ENCODE measurements at places on chromosomes 16 and 17.

DNA sequence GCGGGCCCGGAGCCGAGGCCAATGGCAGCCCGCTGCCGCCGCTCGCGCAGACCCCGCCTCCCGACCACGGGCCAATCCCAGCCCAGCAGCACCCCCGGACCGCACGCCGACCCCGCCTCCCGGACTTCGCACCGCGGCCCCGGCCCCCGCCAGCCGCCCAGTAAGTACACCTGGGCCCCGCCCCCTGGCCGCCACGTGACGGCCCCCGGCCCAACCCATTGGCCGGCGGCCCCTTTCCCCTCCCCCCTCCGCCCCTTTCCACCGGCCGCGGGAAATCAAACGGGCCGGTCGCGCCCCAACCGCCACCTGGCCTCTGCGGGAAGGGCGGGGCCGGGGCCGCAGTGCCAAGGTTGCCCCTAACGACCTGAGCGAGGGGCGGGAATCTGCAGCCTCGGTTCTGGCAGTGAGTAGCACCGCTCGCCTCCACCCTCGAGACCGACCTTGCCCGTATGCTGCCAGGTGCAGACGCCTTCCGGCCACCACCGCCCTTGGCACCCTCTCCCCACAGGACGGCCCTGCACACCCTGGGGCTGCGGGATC is at the start of gene YBX2:
YBX2 (minus strand) TSS at position 26 of the 540 bp plus-strand sequence. CDS start 139 bp downstream, outside the sequence.
- DNase-seq, result peak; percentile 66

- DNase-seq, result no peak
Measured at GRCh38 chr17:78144736-78145641, 1.2 kb upstream of the C17orf99 start.

- peak; percentile 93 for DNase-seq
Measured at GRCh38 chr17:73192894-73193701, at the start of gene COG1. Gene COG1, plus strand, starts transcription at chr17:73193055. Its CDS starts 15 bp downstream, at chr17:73193070.

DNA sequence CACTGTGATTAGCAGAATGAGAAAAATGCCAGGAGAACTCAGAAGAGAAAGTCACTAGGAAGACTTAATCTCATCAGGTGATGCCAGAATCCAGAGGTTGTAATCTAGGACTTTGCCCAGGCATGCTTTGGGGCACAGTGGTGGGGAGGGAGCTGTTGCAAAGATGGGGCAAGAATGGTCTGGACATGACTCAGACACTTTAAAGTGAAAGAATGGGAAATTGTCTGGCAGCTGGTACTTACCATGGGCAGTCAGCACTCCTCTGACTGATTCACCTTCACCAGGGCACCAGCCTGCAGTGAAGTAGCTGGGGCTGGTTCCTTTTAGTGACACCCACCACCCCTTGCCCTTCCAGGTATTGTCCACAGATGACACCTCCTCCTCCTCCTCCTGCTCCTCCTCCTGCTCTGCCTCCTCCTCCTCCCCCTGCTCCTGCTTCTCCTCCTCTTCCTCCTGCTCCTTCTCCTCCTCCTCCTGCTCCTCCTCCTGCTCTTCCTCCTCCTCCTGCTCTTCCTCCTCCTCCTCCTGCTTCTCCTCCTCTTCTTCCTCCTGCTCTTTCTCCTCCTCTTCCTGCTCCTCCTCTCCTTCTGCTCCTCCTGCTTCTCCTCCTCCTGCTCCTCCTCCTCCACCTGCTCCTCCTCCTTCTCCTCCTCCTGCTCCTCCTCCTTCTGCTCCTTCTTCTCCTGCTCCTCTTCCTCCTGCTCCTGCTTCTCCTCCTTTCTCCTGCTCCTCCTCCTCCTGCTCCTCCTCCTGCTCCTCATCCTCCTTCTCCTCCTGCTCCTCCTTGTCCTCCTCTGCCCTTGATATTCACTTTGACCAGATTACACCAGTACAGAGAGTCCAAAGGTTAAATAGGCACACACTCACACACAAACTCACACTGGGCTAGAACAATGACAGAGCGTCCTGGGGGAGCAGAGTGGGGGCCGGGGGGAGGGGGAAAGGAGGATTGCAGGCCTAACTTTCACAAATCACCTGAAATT is at the start of gene CHD9NB:
CHD9NB (minus strand) TSS at position 379 of the 983 bp plus-strand sequence. CDS start 8,739 bp downstream, outside the sequence.
- DNase-seq, result no peak

DNA sequence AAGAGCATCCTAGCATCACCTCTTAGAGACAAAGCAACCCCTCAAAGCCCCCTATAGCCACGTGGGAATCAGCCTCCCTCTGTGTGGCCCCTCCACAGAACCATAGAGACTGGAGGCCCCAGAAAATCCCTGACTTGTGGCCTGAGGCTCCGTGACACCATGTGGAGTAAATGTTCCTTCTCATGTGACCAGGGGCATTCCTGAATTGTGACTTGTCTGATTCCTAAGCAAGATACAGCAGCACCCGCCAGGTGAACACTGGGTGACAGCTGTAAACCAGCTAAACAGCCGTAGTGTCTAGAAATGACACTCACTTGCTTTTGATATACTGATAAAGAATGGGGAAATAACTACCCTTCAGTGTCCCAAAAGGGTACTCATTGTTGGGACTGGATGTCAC is 79.0 kb downstream of the DYNLRB2 start:
- DNase-seq, result no peak

- peak; percentile 68 for DNase-seq
Measured at GRCh38 chr16:88784074-88784855, 755 bp downstream of the PIEZO1 start.

DNA sequence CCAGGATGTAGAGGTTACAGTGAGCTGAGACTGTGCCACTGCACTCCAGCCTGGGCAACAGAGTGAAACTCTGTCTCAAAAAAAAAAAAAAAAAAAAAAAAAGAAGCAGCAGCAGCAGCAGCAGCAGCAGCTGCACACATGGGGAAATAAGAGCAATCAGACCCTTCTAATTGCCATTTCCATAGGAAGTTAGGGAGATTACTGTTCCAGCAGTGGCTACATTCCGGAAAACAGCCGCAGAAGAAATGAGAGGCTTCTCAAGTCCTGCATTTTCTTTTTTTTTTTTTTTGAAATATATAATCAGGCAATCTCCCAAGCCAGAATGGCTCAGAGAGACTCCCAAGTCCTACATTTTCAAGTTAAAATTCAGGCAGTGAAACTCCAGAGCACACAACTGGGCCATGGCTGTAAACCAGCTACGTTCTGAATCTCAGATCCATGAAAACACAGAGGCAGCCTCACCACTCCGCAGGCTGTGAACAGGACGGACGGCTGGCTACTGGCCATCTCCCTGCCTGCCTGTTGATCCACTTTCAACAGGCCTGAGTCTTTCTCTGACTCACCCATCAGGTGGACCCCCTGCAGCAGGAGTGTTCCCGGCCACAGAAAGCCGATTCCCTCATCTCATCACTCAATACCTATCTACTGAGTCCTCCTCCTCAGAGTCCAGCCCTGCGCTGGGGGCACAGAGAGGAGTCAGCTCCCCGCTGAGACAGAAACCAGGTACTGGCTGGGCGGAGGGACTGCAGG is 15.0 kb downstream of the TRPV1 start:
- no peak for DNase-seq

GRCh38 chr17:794876-795275 is 12.7 kb downstream of the MRM3 start:
- DNase-seq, result peak; percentile 71

GRCh38 chr16:86050591-86051367 is 151.8 kb downstream of the IRF8 start:
- DNase-seq, result no peak

GRCh38 chr16:54286366-54287130 is at the start of gene IRX3:
Gene IRX3, minus strand, starts transcription at chr16:54286787. Its CDS starts 737 bp downstream, at chr16:54286050.
- peak; percentile 82 for DNase-seq

- DNase-seq, result no peak
Measured at GRCh38 chr17:21351366-21352065, 24.6 kb upstream of the KCNJ12 start.

GRCh38 chr17:4678448-4679026 is 25.4 kb downstream of the PELP1 start:
- no peak for DNase-seq

DNA sequence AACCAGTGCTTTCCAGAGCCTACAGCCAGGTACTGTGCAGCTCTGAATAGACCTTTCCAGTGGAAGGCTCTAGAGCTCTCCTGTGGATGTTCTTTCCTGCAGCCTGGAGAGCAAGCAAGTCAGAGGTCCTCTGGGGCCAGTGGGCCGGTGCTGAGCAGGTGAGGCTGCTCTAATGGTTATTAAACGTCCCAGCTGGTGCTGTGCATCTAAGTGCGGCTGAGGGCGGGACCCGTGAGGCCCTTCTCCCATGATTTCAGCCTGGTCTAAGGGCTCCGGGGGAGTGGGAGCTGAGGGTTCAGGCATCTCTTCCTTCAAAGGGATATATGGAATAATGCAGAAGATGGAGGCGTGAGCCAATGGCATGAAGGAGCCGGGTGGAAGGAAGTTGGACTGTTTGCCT is 83.7 kb upstream of the SDK2 start:
- DNase-seq, result no peak

DNA sequence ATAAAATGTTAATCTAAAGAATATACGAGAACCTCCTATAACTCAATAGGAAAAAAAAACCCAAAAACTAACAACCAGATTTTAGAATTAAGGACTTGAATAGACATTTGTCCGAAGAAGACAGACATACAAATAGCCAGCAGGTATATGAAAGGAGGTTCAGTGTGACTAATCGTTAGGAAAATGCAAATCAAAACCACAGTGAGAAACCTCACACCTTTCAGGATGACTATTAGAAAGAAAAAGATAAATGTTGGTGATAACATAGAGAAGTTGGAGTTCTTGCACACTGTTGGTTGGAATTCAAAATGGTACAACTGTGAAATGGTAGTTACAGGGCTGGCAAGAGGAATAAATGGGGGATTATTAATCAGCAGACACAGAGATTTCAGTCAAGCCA is 339.0 kb downstream of the TMEM114 start:
- DNase-seq, result no peak

DNA sequence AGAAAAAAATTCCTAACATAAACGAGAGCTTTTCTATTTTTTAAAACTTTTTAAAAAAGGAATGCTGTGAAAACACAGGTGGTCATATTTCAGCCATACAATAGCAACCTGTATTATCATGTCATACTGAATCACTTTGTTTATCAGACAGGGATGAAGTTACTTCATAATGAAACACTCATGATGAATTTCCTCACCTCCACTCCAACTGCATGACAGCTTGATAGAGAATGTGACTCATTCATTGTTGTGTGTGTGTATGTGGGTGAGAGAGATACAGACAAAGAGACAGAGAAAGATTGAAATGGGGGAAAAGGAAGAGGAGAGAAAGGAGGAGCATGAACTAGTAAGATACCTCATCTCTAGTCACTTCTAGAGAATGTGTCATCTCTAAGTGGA is 109.0 kb downstream of the SYCE1L start:
- no peak for DNase-seq

GRCh38 chr16:8493972-8494371 is 96.3 kb downstream of the TMEM114 start:
- DNase-seq, result no peak

DNA sequence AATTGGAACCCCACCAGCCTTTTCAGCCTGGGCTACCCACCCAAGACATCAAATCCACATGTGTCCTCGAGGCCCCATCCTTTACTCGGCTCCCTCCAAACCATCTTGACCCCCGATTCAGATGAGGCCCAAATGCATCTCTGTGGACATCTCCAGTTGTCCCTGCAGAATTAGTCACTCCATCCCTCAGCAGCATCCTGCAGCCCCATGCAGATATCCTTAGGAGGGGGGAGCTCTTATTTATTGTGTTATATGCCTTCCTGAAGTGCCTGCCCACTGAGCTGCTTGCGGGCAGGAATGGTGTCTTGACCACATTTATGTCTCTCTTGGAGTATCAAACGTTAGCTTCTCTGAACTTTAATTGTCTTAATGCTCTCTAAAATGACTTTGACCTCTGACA is 15.6 kb downstream of the CDK5RAP3 start:
- no peak for DNase-seq

- DNase-seq, result peak; percentile 28
Measured at GRCh38 chr16:1871974-1872635, at the start of gene MEIOB. Gene MEIOB, minus strand, starts transcription at chr16:1872164. Its CDS starts 3,989 bp downstream, at chr16:1868175.

DNA sequence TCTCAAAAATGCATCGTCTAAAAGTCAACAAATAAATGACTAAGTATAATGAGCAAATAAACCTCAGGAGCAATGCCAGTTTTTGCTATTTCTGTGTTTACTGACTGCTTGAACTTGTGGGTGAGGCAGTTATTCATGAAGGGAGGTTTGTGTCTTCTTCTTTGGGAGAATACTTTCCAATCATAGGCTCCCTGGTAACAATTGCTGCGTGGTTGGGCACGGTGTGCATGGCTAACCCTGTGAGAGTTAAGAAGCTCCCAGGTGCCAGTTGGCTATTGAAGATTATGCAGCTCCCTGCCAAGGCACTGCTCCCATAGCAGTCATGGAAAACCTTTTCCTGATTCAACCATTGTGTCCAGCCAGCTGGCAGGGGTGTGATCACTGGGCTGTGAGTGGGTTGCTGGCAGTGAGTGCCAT is 775.9 kb upstream of the GOT2 start:
- no peak for DNase-seq

- DNase-seq, result no peak
Measured at GRCh38 chr17:55926276-55926990, 175.6 kb downstream of the PCTP start.
